Hepatocyte (in vitro differentiated cells): ENCODE measurements at places on chromosomes 1 and 21. TPM values are rescaled to one million over a fixed set of nuclear protein-coding genes. Genes with fewer than 3 reads are reported as not detected.

GRCh38 chr21:38937844-38938243, 132.1 kb downstream of the ETS2 start:
- DNase-seq: no peak

Gene LYPLA2
- 162 and 163 TPM in 2 replicates for polyA plus RNA-seq

GRCh38 chr1:181601186-181601950, 118.1 kb downstream of the CACNA1E start:
- no peak for DNase-seq

Gene CSF3R
- polyA plus RNA-seq: 22.3 and 31.1 TPM in 2 replicates

GRCh38 chr1:108878678-108879077, 1.9 kb downstream of the GPSM2 start:
- DNase-seq: no peak
